ENCODE measurements at places on chromosomes 1 and 21. TPM values are rescaled to one million over a fixed set of nuclear protein-coding genes. Genes with fewer than 3 reads are reported as not detected.

VPS13D gene
- 63.3 TPM for total RNA-seq

FCGR2B gene
- total RNA-seq, result 7.8 TPM

ODR4 gene
- 13.5 TPM for total RNA-seq

DNA sequence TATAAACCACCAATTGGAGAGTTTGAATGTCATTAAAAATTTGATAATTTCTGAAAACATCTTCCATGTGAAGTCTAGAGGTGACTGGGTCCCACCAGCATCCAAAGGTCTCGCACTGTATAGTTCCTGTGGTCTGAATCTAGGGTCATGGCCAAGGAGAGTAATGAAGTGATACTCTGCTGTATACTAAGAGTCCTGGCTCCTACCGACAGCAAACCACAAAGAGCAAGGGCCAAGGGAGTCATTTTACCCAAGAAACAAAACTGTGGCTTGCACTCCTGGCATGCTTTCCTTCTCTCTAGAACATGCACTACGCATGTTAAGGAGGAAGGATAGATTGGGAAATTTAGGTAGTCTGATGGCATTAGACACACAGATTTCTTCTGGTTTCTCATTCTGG lies 115.6 kb downstream of the BRINP2 start:
- DNase-seq, result peak; percentile 30

GRCh38 chr1:164725401-164725800 lies 166.4 kb downstream of the PBX1 start:
- DNase-seq, result no peak
